ENCODE measurements at places on chromosomes 3 and 15. TPM values are rescaled to one million over a fixed set of nuclear protein-coding genes. Genes with fewer than 3 reads are reported as not detected.

MKRN3 gene
- 2.0 TPM for total RNA-seq

UACA gene
- 1.9 TPM for total RNA-seq

LDHAL6B gene
- not detected for total RNA-seq

TMEM43 gene
- 39.9 TPM for total RNA-seq

CPNE9 gene
- 0.77 TPM for total RNA-seq

CDHR4 gene
- 0.39 TPM for total RNA-seq

LEKR1 gene
- 1.7 TPM for total RNA-seq

SLC27A2 gene
- 27.6 TPM for total RNA-seq

SIAH2 gene
- total RNA-seq = 124 TPM

KLHL40 gene
- total RNA-seq = not detected

SPG21 gene
- 57.9 TPM for total RNA-seq

WNT7A gene
- 0.58 TPM for total RNA-seq

TLR9 gene
- total RNA-seq = 1.2 TPM

PIGBOS1 gene
- 13.0 TPM for total RNA-seq

PAQR5 gene
- total RNA-seq = not detected

GOLGA8J gene
- not detected for total RNA-seq

TUSC7 gene
- not detected for total RNA-seq

CHST14 gene
- 9.7 TPM for total RNA-seq

SECISBP2L gene
- total RNA-seq = 31.0 TPM

ADAMTS7 gene
- 0.39 TPM for total RNA-seq

CLDN18 gene
- total RNA-seq = not detected

EHHADH gene
- total RNA-seq = 5.3 TPM

GATM gene
- 1.2 TPM for total RNA-seq

CHRFAM7A gene
- 1.9 TPM for total RNA-seq

KIAA1143 gene
- 27.1 TPM for total RNA-seq

ASB14 gene
- total RNA-seq = not detected

DLL4 gene
- total RNA-seq = 0.12 TPM

ENTPD3 gene
- not detected for total RNA-seq

THUMPD3 gene
- total RNA-seq = 56.0 TPM

HTR3E gene
- total RNA-seq = not detected

CYP8B1 gene
- not detected for total RNA-seq

SLC9C1 gene
- total RNA-seq = not detected

EPHB3 gene
- 0.12 TPM for total RNA-seq

PLA2G4B gene
- total RNA-seq = 4.4 TPM

ALDH1L1 gene
- 0.48 TPM for total RNA-seq

DNAH1 gene
- total RNA-seq = 31.4 TPM

GRM7 gene
- total RNA-seq = not detected

C3orf80 gene
- total RNA-seq = 0.09 TPM

TMEM158 gene
- not detected for total RNA-seq

ANKRD34C gene
- total RNA-seq = not detected

SNTN gene
- not detected for total RNA-seq

RHOV gene
- 0.23 TPM for total RNA-seq

GOLGA6D gene
- total RNA-seq = 0.55 TPM

RAB6B gene
- total RNA-seq = 7.2 TPM

FOXL2 gene
- 0.12 TPM for total RNA-seq

TMCO5A gene
- not detected for total RNA-seq

Measured in activated T-cell treated with anti-CD3 and anti-CD28 coated beads, Interleukin-2, amount 50 U/mL, for 72 hours (primary cell).